ENCODE measurements at places on chromosomes 5 and 9.
A peak's percentile ranks its signal among the peaks of the same experiment; 100 is the strongest.

GRCh38 chr9:8234316-8234715 is 434.7 kb upstream of the DMAC1 start:
- no peak for DNase-seq

DNA sequence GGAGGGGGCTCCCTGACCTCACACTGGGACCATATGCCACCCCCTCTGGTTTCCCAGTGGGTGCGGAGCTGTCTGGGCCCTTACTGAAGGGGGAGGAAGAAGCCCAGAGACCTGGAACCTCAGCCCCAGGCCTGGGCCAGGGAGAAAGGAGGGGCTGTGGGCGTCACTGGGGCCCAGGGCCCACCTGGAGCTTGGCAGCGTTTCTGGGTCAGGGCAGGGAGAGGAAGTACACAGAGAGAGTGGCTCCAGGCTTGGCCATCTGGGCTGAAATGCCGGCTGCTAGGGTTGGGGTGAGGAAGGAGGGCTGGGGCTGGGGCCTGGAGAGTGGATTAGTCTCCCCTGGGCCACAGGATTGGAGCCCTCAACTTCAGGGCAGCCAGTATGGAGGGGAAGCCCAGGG is 6.4 kb upstream of the DAB2IP start:
- DNase-seq, result no peak

DNA sequence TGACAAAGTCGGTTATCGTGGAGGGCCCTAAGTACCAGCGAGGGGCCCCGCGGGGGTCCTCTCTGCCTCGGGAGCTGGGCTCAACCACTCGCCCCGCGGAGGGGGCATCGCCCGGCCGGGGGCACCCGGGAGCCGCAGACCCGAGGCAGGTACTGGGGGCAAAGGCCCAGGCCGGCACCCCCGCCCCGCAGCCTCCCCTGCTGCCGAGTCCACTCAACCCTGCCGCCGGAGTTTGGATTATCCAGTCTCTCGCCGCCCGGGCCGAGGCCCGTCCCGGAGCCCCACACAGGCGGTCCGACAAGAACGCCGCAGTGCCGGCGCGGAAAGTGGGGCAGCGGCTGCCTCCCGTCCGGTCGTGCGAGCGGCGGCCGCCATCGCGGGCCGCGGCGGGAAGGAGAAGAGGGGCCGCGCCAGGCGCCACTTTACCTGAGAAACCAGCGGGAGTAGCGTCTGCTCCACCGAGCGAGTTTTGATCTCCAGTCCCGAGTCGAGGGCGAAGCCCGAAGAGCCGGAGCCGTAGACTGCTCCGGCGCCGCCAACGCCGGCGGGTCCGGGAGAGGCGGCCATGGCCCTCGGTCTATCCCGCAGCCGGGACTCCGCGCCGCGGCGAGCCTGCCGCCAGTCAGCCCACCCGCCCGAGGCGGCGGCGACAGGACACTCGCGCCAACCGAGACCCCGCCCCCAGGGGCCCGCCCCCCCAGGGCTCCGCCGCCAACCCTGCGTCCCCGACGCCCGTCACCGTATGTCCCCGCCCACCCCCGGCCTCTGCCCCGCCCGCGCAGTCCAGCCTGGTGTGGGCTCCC is at the start of gene CTNNAL1:
CTNNAL1 (minus strand) TSS at position 624 of the 803 bp plus-strand sequence; CDS start at position 567, 57 bp downstream.
- DNase-seq, result peak; percentile 85

DNA sequence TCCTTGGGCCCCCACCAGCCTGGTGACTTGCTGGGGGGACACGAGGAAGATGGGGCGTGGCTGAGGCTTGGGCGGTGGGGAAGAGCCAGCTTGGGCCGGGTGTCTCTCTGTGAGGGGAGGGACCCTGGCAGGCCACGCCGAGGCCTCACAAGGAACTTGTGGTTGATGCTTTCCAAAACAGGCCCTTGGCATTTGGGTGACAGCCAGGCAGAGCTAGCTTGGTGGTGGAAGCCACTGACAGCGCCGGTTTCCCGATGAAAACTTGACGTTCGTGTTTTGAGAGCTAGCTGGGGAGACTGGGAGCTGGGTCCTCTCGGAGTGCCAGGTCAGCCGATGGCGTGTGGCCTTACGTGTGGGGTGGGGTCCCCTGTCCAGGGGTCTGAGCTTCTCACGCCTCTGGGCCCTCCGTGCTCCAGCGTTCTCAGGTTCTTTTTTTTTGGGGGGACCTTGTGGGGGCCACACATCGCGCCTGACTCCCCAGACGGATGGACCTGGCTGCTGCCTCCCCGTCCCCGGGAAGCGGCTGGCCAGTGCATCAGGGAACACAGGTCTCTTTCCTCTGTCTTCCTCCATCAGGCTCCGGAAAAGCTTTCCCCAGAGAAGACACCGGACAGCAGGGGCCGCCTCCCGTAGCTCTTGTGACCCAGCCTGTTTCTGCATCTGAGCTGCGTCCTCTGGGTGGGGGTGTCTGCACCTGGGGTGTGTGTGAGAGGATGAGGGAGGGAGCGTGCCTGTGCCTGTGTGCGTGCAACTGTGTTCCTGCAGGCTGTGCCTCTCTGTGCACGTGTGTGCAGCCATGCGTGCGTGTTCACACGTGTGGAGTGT is 129.3 kb upstream of the LPCAT1 start:
- no peak for DNase-seq

GRCh38 chr5:4901924-4902323 is 238.2 kb upstream of the ADAMTS16 start:
- no peak for DNase-seq

DNA sequence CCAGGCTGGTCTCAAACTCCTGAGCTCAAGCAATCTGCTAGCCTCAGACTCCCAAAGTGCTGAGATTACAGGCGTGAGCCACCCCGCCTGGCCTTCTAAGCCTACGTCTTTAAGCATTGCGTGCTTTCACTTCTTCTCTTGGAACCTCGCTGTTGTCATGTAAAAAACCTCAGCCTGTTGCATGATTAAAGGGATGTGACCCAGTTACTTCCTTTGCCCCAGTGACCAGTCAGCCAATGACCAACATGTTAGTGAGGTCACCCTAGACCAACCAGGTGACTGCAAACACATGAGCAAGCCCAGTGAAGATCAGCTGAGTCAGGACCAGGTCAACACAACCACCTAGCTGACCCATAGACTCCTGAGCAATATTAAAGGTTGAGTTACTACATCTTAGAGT is 10.5 kb downstream of the KIF4B start:
- no peak for DNase-seq

- DNase-seq, result no peak
Observed at GRCh38 chr9:32294106-32294505, 90.3 kb upstream of the ACO1 start.

DNA sequence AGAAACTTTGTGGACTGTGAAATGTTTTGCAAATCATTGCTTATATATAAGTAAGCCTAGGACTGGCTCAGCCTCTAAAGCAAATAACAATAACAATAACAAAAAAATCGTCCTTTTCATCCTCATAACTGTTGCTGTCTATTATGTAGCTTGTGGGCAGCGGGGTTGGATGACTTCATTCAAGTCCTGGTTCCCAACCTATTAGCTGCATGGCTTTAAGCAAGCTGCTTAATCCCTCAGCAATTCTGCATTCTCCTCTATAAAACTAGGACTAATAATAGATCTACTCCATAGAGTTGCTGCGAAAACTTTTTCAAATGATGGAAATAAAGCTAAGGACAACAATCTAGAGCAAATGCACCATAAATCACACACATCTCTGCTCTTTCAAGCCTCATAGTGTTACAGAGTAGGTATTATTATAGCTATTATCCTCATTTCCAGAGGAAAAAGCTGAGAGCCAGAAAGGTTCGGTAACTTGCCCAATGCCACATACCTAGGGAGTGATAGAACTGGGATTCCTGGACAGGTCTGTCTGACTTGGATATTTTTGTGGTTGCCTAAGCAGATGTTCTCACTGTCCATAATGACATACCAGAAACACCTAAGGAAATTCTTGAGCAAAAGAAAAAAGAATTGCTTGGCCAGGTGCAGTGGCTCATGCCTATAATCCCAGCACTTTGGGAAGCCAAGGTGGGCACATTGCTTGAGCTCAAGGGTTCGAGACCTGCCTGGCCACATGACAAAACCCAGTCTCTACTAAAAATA is 98.8 kb upstream of the ADRA1B start:
- DNase-seq, result no peak

DNA sequence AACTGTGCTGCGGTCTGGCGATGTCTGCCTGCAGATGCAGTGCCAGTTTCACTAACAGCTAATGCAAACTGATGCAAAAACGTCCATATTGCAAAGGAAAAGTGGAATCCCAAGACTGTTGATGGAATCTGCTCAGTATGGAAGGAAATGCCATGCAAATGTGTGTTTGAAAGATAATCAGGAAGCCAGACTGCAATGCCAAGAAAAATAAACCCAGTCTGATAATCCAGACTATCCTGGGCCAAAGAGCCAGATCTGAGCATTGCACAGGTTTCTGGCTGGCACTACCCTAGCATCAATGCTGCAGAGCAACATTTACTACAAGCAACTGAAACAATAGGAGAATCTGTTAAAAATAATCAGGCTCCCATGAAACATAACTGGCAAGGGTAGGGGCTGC is 130.3 kb downstream of the FSTL4 start:
- no peak for DNase-seq

- DNase-seq, result no peak
Observed at GRCh38 chr9:279674-280073, 65.0 kb downstream of the DOCK8 start.

DNA sequence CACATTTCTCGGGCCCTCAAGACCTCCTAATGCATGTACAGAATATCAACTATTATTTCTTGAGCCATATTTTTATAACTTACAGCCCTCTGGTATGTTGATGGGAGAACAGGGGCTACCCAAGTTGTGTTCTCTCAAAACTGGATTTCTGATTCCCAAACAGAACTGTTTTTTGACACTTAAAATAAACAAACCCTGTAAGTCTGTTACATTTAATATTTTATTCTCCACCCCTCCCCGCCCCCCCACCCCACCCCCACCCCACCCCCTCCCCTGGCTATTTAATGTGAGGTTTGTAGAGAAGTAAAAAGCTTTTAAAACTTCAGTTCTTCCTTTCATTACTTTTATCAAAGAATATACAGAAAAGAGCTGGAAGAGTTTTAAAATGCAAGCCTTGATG is 77.9 kb downstream of the FOXB2 start:
- no peak for DNase-seq

GRCh38 chr9:107809871-107810460 is 320.4 kb upstream of the KLF4 start:
- no peak for DNase-seq

DNA sequence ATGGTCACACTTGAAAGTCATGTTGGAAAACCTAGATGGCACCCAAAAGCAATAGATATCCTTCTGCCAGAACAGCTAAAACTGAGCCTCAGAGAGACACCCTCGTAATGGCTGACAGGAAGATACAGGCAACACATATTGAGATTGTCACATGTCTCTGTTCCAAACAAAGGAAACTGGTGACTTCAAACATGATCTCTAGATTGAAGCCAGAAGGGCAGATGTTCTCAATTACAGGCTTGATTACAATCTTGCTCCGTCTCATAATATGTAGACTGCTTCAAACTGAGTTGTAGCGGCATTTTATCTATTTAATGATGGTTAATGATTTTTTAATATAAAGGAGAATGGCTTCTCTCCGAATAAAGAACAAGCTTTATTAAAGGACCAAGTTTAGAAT is 774.3 kb downstream of the KCTD16 start:
- DNase-seq, result no peak

All from stimulated activated naive CD4-positive, alpha-beta T cell treated with Interleukin-2 at 50 U/mL for 16 hours (primary cell).